WTC11 (cell line): ENCODE measurements at places on chromosomes 7 and 10.

- no peak overlapping the region for H3K27ac ChIP-seq
- DNase-seq: no peak
- peaks cover 15% of the 10 kb centered on the region; the same call in 1 of the 2 replicates for H3K36me3 ChIP-seq
- H3K4me3 ChIP-seq: no peak overlapping the region
These were observed 7.5 kb upstream of the SH2D4B start for GRCh38 chr10:80530251-80530650.

DNA sequence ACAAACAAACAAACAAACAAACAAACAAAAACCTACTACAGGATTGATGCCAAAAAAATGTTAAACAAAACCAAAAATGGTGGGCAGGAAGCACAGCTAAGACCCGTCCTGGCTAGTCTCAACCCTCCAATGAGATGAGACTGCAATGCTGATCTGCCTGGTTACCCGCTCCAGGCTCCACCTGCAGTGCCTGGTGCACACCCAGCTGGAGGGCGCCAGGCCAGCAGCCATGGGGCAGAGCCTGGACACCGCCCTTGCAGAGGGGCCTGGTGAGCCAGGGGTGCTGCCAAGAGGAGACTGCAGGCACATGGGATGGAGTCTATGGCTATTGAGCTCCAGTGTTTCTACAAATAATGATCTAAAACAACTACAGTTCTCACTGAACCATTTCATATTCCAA is 107.0 kb downstream of the LARP4B start:
- no peak overlapping the region for H3K4me3 ChIP-seq
- DNase-seq: no peak
- no peaks in the 10 kb centered on the region for H3K27me3 ChIP-seq
- H3K27ac ChIP-seq: no peak overlapping the region
- H3K36me3 ChIP-seq: peaks cover 72% of the 10 kb centered on the region
- no peaks in the 10 kb centered on the region for H3K4me1 ChIP-seq

- no peaks in the 10 kb centered on the region for H3K27me3 ChIP-seq
- H3K4me1 ChIP-seq: no peaks in the 10 kb centered on the region
- H3K4me3 ChIP-seq: no peak overlapping the region
- H3K36me3 ChIP-seq: peaks cover 24% of the 10 kb centered on the region
These were observed 44.3 kb downstream of the OGDH start for GRCh38 chr7:44650772-44651171.

DNA sequence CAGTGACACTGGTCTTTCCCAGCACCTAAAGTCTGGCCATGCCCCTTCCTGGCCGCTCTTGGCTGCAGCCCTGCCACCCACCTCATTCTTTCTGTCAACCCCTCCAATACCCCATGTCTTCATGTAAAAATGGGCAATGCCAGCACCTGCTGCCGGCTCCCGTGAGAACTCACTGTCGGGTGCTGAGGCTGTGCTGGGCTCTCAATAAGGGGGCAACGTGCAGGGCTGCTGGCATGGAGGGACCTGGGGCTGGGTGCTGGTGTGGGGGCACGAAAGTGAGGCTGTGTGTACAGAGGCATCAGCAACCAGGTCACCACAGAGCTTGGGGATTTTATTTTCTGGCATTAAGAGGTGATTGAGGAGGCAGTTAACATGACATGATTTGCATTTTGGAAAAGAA is 65.3 kb downstream of the ALOX5 start:
- no peak overlapping the region for H3K4me3 ChIP-seq
- peaks cover 13% of the 10 kb centered on the region for H3K36me3 ChIP-seq
- no peak overlapping the region for H3K27ac ChIP-seq

DNA sequence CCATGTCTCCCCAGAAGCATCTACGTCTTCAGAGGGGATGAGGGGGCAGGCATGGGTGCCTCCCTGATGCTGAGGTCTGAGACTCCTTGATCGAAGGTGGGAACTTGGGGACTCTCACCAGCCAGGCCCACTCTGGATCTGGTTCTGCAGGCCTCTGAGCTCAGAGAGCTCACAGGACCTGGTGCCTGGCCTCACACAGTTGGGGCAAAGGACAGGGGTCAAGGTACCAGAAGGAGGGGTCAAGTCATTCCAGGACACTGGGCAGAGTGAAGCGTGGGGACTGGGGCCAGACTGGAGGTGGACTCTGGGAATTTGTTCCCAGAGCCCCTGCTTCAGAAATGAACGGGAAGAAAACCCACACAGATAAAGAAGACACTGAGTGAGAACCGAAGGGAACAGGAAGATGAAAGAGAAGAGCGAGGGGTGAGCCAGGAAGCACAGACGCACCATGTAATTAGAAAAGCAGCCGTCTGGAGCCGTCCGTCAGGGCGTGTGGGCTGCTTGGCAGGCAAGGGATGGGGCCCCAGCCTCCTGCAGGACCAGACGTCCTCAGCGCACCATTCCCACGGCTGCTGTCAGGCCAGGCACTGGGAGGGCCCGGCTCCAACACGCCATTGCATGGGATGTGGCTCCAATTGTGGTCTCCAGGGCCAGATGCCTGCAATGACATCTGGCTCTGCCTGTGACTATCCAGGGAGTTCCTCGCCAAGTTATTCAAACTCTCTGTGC is 47.7 kb downstream of the ZCCHC24 start:
- no peak overlapping the region for H3K27ac ChIP-seq
- no peak overlapping the region for H3K4me3 ChIP-seq
- H3K36me3 ChIP-seq: no peaks in the 10 kb centered on the region
- H3K27me3 ChIP-seq: peaks cover 2% of the 10 kb centered on the region; the same call in 1 of the 2 replicates
- DNase-seq: no peak

- DNase-seq: no peak
- peaks cover 10% of the 10 kb centered on the region for H3K4me1 ChIP-seq
- H3K4me3 ChIP-seq: no peak overlapping the region
- no peaks in the 10 kb centered on the region for H3K27me3 ChIP-seq
These were observed 102.1 kb downstream of the EBF3 start for GRCh38 chr10:129861776-129862531.

- H3K4me1 ChIP-seq: no peaks in the 10 kb centered on the region
- DNase-seq: no peak
- no peak overlapping the region; the same call in 1 of the 2 replicates for H3K27ac ChIP-seq
- H3K27me3 ChIP-seq: no peaks in the 10 kb centered on the region
These were observed 25.6 kb downstream of the CDC123 start for GRCh38 chr10:12221323-12222298.

- H3K36me3 ChIP-seq: peaks cover 62% of the 10 kb centered on the region
These were observed 114.6 kb downstream of the DLG5 start for GRCh38 chr10:77811831-77812430.

- H3K4me3 ChIP-seq: no peak overlapping the region
- DNase-seq: no peak
- H3K27ac ChIP-seq: no peak overlapping the region
- no peaks in the 10 kb centered on the region for H3K36me3 ChIP-seq
- H3K4me1 ChIP-seq: peaks cover 6% of the 10 kb centered on the region
- no peaks in the 10 kb centered on the region for H3K27me3 ChIP-seq
These were observed 27.4 kb upstream of the GDI2 start for GRCh38 chr10:5840314-5841307.

DNA sequence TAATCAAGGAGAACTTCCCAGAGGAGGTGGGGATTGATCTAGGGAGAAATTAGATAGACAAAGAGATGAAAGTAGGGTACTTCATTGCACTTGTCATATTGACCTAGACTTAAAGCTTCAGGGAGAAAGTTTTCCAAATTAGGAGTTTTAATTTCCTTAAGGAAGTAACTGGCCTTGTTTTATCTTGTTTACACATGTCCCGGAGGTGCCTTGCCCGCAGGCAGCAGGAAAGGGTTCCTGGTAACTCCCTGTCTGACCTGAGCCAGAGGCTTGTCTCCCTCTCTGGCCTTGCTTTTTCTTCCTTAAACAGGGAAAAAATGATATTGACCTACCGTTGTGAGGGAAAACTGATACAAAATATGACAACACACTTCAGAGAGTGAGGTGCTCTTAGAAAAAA is 181.6 kb downstream of the EVX1 start:
- DNase-seq: no peak
- no peak overlapping the region for H3K4me3 ChIP-seq
- no peaks in the 10 kb centered on the region for H3K27me3 ChIP-seq
- H3K4me1 ChIP-seq: peaks cover 7% of the 10 kb centered on the region
- H3K36me3 ChIP-seq: no peaks in the 10 kb centered on the region
- H3K27ac ChIP-seq: no peak overlapping the region

DNA sequence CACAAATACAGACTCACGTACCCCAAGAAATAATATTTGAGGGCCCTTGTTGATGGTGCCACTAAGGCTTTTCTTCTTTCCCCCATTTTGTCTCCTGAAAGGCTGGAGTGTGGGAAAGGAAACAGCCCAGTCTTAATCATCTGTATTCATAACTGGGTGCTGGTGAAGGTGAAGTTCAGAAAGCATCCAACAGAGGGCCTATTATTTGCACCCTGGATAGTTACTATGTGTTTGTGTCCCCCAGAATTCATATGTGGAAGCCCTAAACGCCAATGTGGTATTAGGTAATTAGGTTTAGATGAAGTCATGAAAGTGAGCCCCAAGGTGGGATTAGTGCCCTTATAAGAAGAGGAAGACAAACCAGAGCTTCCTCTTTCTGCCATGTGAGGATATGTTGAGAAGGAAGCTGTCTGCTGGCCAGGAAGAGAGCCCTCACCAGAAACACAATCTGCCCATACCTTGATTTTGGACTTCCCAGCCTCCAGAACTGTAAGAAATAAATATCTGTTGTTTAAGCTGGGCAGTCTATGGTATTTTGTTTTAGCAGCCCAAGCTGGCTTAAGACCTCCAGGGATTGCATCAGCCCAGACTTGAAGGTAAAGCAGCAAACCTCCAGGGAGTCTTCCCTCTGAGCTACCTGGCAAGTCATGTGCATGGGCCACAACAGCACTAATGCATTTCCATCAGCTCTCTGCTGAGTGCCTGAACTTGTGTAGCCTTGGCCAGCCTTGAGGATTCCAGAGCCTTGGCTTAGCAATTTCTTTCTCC is 90.0 kb upstream of the ADRB1 start:
- no peaks in the 10 kb centered on the region for H3K27me3 ChIP-seq
- no peaks in the 10 kb centered on the region for H3K36me3 ChIP-seq
- H3K4me3 ChIP-seq: no peak overlapping the region
- H3K4me1 ChIP-seq: no peaks in the 10 kb centered on the region
- DNase-seq: no peak

GRCh38 chr7:50552921-50553320 is 12.3 kb downstream of the DDC start:
- no peak for DNase-seq
- no peaks in the 10 kb centered on the region for H3K27me3 ChIP-seq
- no peaks in the 10 kb centered on the region for H3K36me3 ChIP-seq
- H3K4me3 ChIP-seq: no peak overlapping the region

GRCh38 chr10:73644015-73644743 is 2.9 kb upstream of the MYOZ1 start:
- H3K4me1 ChIP-seq: peaks cover 27% of the 10 kb centered on the region
- peak; percentile 57 for DNase-seq
- no peak overlapping the region for H3K4me3 ChIP-seq
- H3K27me3 ChIP-seq: no peaks in the 10 kb centered on the region; the same call in 1 of the 2 replicates

DNA sequence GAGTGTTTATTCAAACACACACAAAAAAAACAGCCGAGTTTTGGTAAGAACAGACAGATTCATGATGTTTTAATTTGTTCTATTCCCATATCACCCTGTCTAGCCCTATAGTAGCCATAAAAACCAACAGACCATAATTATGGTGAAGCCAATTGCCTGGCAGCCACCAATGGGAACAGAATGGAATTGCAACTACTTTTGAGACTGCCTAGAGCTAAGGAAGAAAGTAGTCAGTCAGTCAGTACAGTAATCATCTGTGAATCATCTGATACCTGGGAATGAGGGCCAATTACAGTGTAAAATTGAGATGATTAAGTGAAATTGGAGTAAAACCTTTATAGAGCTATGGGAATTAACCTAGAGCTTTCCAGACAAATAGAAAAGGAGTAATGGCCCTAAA is 952.7 kb upstream of the KCND2 start:
- no peak overlapping the region for H3K4me3 ChIP-seq
- 0 out of 2 replicates have a peak overlapping the region, but pooled peaks have one; percentile 8 for H3K27ac ChIP-seq
- H3K36me3 ChIP-seq: no peaks in the 10 kb centered on the region

- peaks cover 31% of the 10 kb centered on the region for H3K27me3 ChIP-seq
- peak; percentile 41 for DNase-seq
- no peaks in the 10 kb centered on the region for H3K36me3 ChIP-seq
These were observed 155.3 kb upstream of the COBL start for GRCh38 chr7:51471981-51472296.

GRCh38 chr7:106041140-106041717 is 70.9 kb downstream of the SYPL1 start:
- no peak overlapping the region for H3K4me3 ChIP-seq
- no peak overlapping the region for H3K27ac ChIP-seq
- no peaks in the 10 kb centered on the region; the same call in 1 of the 2 replicates for H3K27me3 ChIP-seq
- no peaks in the 10 kb centered on the region for H3K36me3 ChIP-seq

GRCh38 chr7:39407723-39408122 is 158.5 kb upstream of the YAE1 start:
- no peaks in the 10 kb centered on the region for H3K27me3 ChIP-seq
- H3K27ac ChIP-seq: no peak overlapping the region
- H3K4me1 ChIP-seq: peaks cover 32% of the 10 kb centered on the region
- H3K4me3 ChIP-seq: no peak overlapping the region
- no peaks in the 10 kb centered on the region for H3K36me3 ChIP-seq
- no peak for DNase-seq

GRCh38 chr10:116565534-116565933 is 19.8 kb downstream of the PNLIP start:
- H3K27ac ChIP-seq: no peak overlapping the region
- no peak overlapping the region for H3K4me3 ChIP-seq
- H3K27me3 ChIP-seq: no peaks in the 10 kb centered on the region
- H3K36me3 ChIP-seq: no peaks in the 10 kb centered on the region

DNA sequence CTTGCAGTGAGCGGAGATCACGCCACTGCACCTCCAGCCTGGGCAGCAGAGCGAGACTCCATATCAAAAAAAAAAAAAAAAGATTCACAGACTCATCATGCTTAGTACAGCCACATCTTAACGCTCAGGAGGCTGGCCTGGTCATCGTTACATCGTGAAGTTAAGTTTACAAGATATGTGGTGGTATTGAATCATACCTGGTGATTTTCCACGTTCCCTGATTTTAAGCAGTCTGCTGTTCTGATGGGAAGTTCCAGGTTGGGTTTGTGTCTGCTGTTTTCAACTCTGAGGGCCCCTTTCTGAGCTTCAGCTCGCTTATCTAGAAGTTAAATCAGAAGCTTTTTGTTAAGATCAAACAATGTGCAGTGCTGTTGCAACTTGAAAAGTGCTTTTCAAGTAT is 6.9 kb downstream of the PPP2R2D start:
- H3K36me3 ChIP-seq: peaks cover 40% of the 10 kb centered on the region
- DNase-seq: no peak
- H3K4me3 ChIP-seq: no peak overlapping the region
- H3K27ac ChIP-seq: no peak overlapping the region
- H3K27me3 ChIP-seq: no peaks in the 10 kb centered on the region

DNA sequence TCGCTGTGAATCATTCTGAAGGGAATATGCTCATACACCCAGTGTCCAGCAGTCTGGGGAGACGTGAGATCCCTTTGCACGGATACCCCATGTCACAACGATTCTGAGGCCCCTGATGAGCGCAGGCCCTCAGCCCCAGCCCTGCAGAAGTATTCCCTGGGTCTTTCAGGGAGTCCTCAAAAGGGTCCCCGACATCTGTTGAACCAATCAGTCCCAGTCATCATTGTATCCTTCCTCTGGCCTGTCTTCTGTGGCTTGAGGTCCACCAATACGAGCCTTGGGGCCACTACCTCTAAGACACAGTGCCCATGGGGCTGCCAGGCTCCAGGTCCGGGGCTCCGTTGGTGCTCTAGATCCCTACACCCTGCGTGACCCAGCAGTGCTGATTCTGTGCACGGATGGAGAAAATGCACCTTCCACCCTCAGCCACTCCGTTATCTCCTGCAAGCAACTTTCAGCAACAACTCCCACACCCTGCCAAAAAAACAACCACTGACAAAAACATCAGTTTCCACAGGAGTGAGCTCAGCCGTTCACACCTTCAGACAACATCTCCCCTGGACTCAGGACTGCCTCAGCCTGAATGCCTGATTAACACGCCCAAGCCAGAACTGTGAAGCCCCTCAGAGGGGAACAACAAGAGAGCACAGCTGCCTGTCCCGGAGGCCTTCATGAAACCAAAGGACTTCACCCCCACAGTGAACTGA is 46.9 kb upstream of the KDM7A start:
- H3K36me3 ChIP-seq: no peaks in the 10 kb centered on the region
- no peaks in the 10 kb centered on the region for H3K27me3 ChIP-seq
- no peak overlapping the region for H3K27ac ChIP-seq
- peaks cover 8% of the 10 kb centered on the region for H3K4me1 ChIP-seq
- no peak for DNase-seq
